Left renal cortex interstitium (tissue), 4 donors: ENCODE measurements at places on chromosomes 3 and 15.

DNA sequence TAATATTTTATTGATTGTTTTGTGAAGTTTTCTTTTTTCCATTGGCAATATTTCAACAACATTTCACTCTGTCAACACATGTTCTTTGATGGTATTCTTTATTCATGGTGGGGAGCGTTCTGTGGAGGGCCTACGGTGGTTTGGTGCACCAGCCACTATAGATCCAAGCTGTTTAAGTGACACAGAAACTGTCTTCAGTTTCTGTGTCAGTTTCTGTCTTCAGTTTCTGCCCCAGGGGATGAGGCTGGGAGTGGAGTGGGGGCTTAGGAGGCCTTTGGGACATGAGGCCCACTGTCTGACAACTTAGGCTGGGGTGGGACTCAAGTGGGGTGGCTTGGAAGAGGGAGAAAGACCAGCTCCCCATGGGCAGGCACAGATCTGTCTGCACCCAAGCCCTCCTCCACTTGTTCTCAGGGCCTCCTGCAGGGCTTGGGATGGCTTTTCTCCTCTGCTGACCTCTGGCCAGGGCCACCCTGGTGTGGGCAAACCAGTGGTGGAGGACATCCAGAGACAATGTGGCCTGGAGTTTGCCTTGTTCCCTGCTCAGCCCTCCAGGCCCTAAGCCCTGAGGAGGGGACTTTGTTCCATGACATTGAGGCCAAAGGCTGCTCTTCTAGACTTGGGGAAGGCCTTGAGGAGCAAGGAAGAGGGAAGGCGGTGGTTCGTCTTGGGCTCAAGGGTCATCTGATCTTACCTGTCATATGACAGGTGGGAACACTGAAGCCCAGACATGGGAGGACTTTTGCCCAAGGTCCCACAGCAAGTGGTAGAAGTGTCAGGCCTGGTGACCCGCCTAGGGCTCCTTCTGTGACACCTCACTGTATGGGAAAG, 60.3 kb upstream of the SMAD6 start:
- no peak for DNase-seq

- DNase-seq = no peak
Observed at GRCh38 chr15:65595960-65596359, 15.0 kb downstream of the INTS14 start.

GRCh38 chr15:80796407-80796806, 17.2 kb downstream of the CEMIP start:
- no peak for DNase-seq

DNA sequence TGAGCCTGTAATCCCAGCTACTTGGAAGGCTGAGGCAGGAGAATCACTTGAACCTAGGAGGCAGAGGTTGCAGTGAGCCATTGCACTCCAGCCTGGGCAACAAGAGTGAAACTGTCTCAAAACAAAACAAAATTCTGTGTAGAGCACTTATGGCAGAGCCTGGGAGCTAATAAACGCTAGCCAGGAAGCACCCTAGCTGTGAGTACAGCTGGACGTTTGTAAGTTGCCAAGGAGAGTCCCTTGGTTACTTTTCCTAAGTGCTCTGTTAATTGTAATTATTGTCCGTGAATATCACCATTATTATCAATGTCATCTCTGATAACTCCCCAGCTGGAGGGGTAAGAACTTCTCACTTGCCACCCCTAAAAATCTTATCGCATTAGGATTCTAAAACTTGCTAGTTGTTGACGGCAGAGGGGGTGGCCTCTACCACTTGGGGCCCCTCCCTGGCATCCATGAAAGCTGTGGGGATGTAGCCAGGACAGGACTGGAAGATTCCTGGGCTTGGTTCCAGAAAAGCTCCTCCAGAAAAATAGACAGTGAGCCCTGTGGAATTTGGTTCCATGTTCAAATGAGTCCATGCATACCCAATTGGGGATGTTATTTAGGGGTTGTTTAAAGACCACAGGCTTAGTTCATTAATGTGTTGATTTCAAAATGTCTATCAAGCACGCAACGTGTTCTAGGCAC, 9.9 kb upstream of the KLHL25 start:
- DNase-seq = no peak

GRCh38 chr15:95822961-95823360, 507.5 kb upstream of the NR2F2 start:
- DNase-seq = no peak

DNA sequence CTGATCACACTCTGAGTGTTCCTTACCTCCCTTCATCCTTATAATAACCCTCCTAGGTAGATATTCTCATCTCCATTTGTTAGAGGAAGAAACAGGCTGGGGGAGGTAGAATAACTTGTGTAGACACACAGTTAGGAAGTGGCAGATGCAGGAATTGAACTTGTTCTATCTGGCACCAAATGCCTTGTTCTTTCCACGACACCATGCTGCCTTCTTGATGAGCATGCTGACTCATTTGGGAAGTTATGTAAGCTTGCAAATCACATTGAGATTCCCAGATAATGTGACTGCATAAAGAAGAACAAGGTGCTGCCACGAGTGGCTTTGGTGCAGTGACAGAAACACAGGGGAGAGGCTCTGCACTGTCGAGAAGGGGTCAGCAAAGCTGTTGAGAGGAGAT, 27.5 kb upstream of the NDUFB4 start:
- DNase-seq = no peak
